Activated naive CD4-positive, alpha-beta T cell (primary cell): ENCODE measurements at places on chromosomes 2 and 18.

DNA sequence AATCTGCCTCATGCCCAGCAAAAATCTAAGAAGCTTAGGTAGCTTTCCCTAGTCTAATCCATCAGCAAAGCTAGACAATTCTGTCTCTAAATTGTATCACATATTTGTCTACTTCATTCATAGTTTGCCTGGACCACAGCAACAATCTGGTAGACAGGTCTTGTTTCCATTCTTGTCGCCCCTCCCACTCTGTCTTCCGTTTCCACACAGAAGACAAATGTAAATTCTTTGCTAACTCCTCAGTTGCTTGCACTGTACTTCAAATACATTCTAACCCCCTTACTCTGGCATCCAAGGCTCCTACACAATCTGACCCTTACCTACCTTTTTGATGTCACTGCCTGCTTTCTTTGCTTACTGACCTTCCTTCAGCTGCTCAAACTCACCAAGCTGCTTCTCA is 40.1 kb downstream of the THUMPD2 start:
- no peak for DNase-seq

GRCh38 chr2:171531836-171532450 is 9.7 kb downstream of the CYBRD1 start:
- DNase-seq = no peak

GRCh38 chr2:119429225-119429981 is 2.3 kb upstream of the TMEM37 start:
- no peak for DNase-seq

GRCh38 chr2:18630541-18630940 is 41.2 kb upstream of the NT5C1B start:
- DNase-seq = no peak

GRCh38 chr18:3603421-3604234 is 153.7 kb downstream of the TGIF1 start:
- DNase-seq = no peak
